ENCODE measurements at places on chromosomes 13 and 19.

DNA sequence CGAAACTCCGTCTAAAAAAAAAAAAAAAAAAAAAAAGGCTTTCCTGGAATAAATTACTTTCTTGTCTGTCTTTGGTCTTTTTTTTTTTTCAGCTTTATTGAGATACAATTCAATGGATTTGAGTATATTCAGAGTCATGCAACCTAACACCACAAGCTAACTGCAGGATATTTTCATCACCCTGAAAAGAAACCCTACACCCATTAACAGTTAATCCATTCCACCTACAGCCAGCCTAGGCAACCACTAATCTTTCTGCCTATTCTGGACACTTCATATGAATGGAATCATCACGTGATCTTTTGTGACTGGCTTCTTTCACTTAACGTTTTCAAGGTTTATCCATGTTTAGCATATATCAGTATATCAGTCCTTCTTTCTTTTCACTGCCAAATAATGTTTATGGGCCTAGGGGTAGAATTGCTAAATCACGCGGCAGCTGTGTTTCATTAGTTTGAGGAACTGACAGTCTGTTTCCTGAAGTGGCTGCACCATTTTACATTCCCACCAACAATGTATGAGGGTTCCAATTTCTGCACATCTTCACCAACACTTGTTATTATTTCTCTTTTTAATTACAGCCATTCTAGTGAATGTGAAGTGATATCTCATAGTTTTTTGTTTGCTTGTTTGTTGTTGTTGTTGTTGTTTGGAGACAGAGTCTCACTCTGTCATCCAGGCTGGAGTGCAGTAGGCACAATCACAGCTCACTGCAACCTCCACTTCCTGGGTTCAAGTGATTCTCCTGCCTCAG, 19.9 kb downstream of the LRFN3 start:
- DNase-seq = no peak

DNA sequence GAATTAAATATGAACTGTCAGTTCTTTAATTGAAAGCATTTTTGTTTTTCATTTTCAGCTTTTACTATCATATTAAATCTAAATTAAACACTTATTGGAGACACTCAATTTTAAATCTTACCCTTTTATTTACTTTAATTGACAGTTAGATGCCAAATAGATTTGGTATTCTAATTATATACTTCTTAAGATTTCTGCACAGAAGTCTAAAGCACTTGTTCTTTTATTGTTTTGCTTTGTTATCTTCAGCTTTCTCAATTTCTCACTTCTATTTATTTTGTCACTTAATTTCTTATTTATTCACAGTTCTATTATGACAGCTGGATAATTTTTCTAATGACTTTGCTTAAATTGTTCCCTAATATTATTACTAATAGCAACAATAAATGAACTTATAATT, 1397.3 kb upstream of the MIR17HG start:
- DNase-seq = no peak

DNA sequence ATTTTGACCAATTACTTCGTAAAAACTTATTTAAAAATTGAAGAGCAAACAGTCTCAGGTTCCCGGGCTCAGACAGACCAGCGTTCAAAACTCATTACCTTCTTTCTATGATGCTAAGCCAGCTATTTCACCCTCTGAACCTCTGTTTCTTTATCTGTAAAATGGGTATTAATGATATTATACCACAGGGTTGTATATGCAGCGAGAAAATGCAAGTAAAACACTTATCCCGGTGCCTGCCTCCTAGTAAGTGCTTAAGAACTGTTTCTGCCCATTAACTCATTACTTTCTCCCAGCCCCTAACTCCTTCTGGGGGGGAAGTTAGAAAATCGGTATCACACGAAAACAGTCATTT, 410 bp upstream of the PAK4 start:
- no peak for DNase-seq

DNA sequence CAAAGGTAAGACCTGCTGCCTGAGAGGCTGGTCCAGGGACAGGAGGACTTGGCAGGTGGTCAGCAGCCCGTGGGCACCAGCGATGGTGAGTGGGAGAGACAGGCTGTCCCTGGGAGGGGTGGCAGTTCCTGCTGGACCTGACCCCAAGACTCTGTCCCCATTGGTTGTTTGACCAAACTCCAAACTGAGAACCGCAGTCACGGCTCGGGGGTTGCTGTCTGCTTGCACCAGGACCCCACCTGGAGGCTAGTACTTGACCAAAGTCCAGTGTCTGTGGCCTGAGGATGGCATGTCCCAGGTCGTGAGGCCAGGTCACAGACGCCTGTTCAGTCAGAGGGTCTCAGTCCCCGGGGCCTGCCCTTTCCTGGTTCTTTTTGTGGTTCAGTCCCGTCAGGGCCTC, 9.9 kb upstream of the ZNF14 start:
- DNase-seq = peak; percentile 11

GRCh38 chr13:110628952-110629701, 13.8 kb downstream of the NAXD start:
- no peak for DNase-seq

DNA sequence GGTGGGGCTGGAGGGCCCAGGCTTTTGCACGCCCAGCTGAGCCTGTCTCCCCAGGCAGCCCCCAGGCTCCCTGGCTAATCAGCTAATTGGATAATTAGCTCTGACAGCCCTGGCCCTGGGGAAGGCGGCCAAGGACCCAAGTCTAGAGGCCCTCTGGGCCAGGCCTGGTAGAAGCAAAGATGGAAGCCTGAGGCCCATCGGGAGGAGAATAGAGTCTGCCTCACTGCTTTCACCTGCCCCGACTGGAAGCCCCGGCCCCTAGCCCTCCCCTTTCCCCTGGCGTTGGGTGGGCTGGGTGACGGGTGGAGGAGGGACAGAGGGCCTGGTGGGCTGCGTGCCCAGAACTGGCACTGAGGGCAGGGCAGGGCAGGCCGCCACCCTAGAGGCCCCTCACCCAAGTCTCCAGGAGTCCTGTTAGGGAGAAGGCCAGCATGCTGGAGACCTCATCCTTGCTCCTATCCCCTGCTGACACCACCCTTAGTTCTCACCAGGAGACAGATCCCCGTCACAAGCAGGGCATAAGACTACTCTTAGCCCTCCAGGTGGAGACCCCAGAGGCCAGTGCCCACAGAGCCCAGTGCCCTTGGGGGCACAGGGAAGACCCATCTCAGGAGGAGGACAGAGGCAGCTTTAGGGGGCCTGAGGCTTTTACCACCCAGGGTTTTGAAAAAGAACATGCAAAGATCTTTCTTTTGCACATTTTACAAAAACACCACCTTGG, 12.0 kb downstream of the LYL1 start:
- DNase-seq = no peak

DNA sequence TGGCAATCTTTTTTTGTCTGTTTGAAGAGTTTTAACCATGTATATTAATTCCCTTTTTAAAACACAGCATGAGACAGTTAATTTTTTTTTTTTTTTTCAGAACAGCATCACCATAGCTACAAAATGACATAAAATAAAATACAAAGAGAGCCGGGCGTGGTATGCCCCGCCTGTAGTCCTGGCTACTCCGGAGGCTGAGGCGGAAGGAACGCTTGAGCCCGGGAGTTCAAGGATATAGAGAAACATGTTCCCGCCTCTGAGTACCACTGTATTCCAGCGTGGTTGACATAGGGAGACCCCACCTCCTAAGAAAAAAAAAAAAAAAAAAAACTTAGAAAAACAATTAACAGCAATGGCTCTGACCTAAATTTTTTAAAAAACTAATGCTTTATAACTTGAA, 10.0 kb upstream of the INSR start:
- peak; percentile 45 for DNase-seq

Measured in testis (tissue), 5 donors.